Muscle of arm (tissue), 14 donors: ENCODE measurements at places on chromosomes 5 and 9.

DNA sequence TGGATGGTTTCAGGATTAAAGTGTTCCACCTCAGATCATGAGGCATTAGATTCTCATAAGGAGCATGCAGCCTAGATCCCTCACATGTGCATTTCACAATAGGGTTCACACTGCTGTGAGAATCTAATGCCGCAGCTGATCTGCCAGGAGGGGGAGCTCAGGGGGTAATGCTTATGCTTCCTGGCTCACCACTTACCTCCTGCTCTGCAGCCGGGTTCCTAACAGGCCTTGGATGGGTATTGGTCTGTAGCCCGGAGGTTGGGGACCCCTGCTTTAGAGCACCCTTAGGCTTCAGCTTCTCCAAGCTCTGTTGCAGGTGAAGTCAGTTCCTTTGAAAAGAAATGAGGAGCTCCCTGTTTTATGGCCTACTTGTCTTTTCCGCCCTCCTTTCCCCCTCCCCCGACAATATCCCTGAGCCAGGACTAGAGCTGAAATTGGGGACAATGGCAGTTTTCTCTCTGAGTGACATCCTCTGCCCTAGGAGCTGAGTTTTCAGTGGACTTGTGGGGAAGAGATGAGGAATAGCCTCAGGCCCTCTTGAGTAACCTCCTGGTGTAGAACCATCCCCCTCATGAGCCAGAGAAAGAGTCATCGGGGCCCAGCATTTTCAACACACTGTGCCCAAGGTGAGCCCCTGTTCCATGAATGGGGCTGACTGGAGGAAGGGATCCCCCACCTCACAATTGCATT lies 16.2 kb upstream of the MAT2B start:
- DNase-seq = no peak

GRCh38 chr5:27341342-27341741 lies 303.0 kb upstream of the CDH9 start:
- DNase-seq = no peak

GRCh38 chr9:133189826-133190225 lies 19.2 kb downstream of the OBP2B start:
- DNase-seq = no peak

GRCh38 chr9:113998114-113998513 lies 80.0 kb downstream of the AMBP start:
- no peak for DNase-seq

GRCh38 chr9:118558026-118558425 lies 811.2 kb downstream of the BRINP1 start:
- no peak for DNase-seq
